ENCODE measurements at places on chromosomes 11 and 22. TPM values are rescaled to one million over a fixed set of nuclear protein-coding genes. Genes with fewer than 3 reads are reported as not detected.

The C22orf31 gene
- total RNA-seq = 0.62 TPM

The CRYBB2 gene
- 0.82 TPM for total RNA-seq

The LIF gene
- 0.51 TPM for total RNA-seq

The TECTA gene
- 2.1 TPM for total RNA-seq

The DNAJC4 gene
- total RNA-seq = 16.7 TPM

The ISX gene
- total RNA-seq = not detected

The CCDC87 gene
- 0.10 TPM for total RNA-seq

The SLC37A2 gene
- total RNA-seq = 3.9 TPM

The TRIM49 gene
- total RNA-seq = not detected

The OR51I1 gene
- total RNA-seq = not detected

The SHISAL1 gene
- total RNA-seq = 11.2 TPM

Measured in tongue (tissue), 3 donors.